ENCODE measurements at places on chromosomes 11 and 22. TPM values are rescaled to one million over a fixed set of nuclear protein-coding genes. Genes with fewer than 3 reads are reported as not detected.

GRCh38 chr11:86172894-86173293 is 71.7 kb upstream of the EED start:
- H3K27me3 ChIP-seq = no peaks in the 10 kb centered on the region
- H3K36me3 ChIP-seq = no peaks in the 10 kb centered on the region
- H3K27ac ChIP-seq = no peak overlapping the region
- no peak for DNase-seq
- no peak overlapping the region for H3K4me3 ChIP-seq

The MRGPRE gene
- not detected for total RNA-seq

The RBM4 gene
- 114 TPM for total RNA-seq

The BDNF gene
- not detected for total RNA-seq

- no peak overlapping the region for H3K4me3 ChIP-seq
- H3K4me1 ChIP-seq = no peaks in the 10 kb centered on the region
- H3K27me3 ChIP-seq = peaks cover 2% of the 10 kb centered on the region
- DNase-seq = no peak
- no peaks in the 10 kb centered on the region for H3K36me3 ChIP-seq
Measured at GRCh38 chr11:79274636-79275331, 166.0 kb downstream of the TENM4 start.

DNA sequence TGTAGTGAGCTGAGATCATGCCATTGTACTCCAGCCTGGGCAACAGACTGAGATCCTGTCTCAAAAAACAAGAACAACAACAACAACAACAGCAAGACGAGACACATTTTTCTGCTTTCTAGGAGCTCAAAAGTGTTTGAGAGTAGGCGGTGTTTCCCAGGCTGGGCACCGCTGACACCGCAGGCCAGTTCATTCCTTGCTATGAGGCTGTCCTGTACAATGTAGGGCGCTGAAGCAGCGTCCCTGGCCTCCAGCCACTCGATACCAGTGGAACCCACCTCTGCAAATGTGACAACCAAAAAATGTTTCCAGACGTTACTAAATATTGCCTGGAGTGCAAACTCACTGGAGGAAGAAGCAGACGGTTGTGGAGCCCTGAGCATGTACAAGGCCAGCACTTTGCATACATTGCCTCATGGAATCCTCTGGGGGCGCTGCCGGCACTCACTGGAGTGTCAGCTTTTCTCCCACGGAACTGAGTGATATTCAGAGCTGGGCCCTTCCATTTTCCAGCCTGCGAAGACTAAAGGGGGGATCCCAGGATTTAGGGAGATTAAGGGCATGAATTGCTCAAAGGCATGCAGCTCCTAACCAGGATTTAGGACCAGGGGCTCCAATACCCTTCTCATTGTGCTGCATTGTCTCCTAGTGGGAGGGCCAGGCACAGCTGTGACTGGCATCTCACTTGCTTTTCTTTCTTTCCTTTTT is 5.8 kb upstream of the MIEF1 start:
- H3K36me3 ChIP-seq = no peaks in the 10 kb centered on the region
- peaks cover 3% of the 10 kb centered on the region for H3K4me1 ChIP-seq
- no peak overlapping the region for H3K27ac ChIP-seq
- no peak overlapping the region for H3K4me3 ChIP-seq

GRCh38 chr11:117595440-117595839 is 201.6 kb downstream of the DSCAML1 start:
- no peak overlapping the region for H3K27ac ChIP-seq
- DNase-seq = no peak
- peaks cover 6% of the 10 kb centered on the region for H3K27me3 ChIP-seq
- H3K4me1 ChIP-seq = no peaks in the 10 kb centered on the region

DNA sequence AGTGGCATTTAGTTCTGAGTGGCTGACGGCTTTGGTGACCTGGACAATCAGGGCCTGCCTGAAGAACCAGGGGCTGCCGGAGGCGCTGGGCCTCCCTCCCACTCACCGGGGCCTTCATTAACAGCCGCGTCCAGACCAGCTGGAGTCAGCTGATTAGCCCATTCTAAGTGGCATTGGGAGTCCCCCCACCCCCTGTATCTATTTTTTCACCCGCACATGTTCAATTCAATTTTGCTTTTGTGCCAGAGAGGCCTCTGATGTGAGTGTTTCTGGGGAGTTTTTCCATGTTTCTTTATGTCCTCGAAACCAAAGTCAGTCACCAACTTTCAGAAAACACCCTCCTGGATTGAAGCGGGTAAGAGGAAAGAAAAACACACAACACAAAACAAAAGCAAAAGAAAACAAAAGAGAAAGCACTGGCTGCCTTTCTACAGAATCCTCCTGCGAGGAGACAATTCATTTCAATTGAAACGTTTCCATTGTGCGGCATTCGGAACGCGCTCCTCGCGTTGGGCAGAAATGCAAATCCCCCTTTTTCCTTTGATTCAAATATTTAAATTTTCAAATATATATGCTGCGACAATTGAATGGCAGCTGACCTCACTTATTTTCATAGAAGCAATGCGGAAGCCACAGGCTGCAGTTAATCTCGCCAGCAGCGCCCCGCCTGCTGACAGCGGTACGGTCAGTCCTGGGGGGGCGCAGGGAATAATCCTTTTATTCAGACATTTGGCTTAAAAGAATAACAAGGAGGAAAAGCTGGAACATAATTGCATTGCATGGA is 17.7 kb downstream of the CDKN1C start:
- H3K4me3 ChIP-seq = no peak overlapping the region
- peaks cover 5% of the 10 kb centered on the region for H3K4me1 ChIP-seq
- no peaks in the 10 kb centered on the region for H3K36me3 ChIP-seq
- DNase-seq = no peak
- peaks cover 58% of the 10 kb centered on the region for H3K27me3 ChIP-seq

The KRTAP5-1 gene
- not detected for total RNA-seq

DNA sequence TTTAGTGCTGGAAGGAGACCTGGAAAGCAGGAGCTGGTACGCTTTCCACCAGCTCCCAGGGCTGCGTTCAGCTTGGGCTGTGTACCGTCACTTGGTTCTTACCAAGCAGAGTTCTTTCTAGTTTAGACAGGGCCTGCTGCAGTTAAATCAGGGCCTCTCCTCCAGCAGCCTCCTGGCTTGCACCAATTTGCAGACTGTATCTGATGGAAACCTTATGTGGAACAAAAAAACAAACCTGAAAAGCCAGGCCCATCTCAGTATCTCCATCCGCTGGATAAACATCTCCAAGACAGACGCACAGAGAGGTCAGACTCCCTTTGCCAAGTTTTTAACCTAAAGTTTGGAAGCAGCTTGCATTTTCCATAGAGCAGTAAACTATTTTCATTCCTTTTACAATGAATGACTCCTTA is 288.6 kb upstream of the SORL1-AS1 start:
- H3K4me3 ChIP-seq = no peak overlapping the region
- H3K27me3 ChIP-seq = peaks cover 6% of the 10 kb centered on the region
- H3K36me3 ChIP-seq = no peaks in the 10 kb centered on the region
- DNase-seq = no peak

The DBX1 gene
- not detected for total RNA-seq

All from activated CD8-positive, alpha-beta T cell treated with anti-CD3 and anti-CD28 coated beads for 36 hours (primary cell).